ENCODE measurements at places on chromosomes 6 and 20. TPM values are rescaled to one million over a fixed set of nuclear protein-coding genes. Genes with fewer than 3 reads are reported as not detected.

DNA sequence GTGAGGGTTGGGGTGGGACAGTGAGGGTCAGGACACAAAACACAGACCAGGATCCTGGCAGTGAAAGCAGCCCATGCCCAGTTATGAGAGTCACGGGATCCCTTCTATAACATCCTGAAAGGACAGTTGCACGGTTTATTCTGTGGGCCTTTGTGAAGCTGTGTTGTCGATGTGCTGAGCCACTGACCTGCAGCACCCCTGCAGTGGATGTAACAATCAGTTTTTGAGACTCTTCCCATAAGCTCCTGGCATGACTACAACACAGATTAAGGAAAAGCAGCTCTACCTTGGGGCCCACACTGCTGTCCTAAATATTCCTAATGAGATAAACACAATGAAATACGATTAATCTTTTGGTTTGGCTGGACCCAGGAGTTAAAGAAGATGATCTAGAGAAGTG lies 3.7 kb downstream of the PYGB start:
- H3K4me3 ChIP-seq = no peak overlapping the region
- no peak for DNase-seq
- peaks cover 60% of the 10 kb centered on the region for H3K4me1 ChIP-seq

DNA sequence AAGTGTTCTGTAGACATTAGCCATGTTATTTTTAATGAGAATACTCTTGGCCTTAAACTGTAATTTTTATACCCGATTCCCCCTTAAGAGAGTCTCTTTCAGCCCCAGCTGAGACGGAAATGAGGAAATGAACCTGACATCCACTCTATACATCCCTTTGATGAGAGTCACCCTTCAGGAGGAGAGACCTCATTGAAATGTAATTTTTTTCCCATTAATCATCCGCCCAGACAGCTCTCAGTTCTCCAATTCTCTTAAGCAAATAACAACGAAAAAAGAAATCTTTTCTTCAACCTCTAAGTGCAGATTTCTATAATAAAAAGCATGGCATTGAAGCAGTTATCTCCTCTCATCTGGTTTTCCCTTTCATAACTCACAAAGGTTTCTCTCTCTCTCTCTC lies 243.8 kb upstream of the PMEPA1 start:
- no peak overlapping the region for H3K4me3 ChIP-seq
- H3K4me1 ChIP-seq = no peaks in the 10 kb centered on the region

Gene SLC32A1
- not detected for total RNA-seq

DNA sequence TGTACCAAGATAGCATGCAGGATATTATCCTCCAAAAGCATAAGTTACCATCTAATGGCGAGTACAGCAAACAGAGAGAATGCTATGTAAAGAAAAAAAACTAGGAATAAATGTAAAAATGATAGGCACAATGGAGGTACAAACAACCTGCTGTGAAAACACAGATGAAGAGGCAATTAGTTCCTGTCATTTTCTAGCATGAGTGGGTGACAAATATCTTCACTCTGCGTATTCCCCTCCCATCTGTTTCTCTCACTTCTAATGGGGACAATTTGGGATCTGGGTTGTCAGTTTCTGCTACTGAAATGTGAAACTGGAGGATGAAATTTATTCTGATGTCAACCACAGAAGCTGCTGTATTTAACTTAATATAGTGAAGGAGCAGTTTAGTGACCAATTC lies 11.7 kb upstream of the PTPRK start:
- H3K27ac ChIP-seq = no peak overlapping the region
- no peak overlapping the region for H3K4me3 ChIP-seq
- no peak for DNase-seq

DNA sequence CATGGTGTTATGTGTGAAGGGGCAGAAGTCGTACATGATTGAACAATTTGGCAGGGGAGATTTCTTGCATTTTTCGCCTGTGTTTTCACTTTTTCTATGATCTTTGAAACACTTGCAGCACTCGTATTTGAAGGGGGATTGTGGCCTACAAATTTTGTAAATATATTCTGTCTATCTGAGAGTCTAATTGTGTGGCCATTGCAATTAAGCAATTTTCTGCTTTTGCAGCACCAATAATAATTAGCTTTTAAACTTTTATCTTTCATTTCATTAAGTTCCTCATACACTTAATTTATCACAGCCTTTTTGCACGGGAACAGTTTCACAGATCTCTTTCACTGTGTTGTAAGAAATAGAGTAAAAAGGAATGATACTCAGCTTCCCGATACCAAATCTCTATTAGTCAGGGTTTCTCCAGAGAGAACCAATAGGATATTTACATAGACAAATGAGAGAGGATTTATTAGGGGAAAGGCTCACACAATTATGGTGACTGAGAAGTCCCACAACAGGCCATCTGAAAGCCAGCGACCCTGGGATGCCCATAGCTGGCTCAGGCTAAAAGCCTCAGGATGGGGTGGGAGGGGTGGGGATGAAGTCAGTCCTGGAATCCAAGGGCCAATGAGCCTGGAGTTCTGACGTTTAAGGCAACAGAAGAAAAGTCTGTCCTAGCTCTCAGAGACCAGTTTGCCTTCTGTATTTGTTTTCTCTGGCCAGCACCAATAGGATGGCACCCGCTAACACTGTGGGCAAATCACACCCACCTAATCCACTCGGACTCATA lies 58.3 kb downstream of the KIF6 start:
- H3K4me3 ChIP-seq = no peak overlapping the region
- no peaks in the 10 kb centered on the region for H3K4me1 ChIP-seq
- no peak overlapping the region for H3K27ac ChIP-seq
- no peak for DNase-seq
- peaks cover 28% of the 10 kb centered on the region for H3K27me3 ChIP-seq
- H3K36me3 ChIP-seq = no peaks in the 10 kb centered on the region

- H3K36me3 ChIP-seq = no peaks in the 10 kb centered on the region
- no peak overlapping the region for H3K27ac ChIP-seq
- DNase-seq = no peak
- H3K4me1 ChIP-seq = peaks cover 3% of the 10 kb centered on the region
- no peaks in the 10 kb centered on the region for H3K27me3 ChIP-seq
Measured at GRCh38 chr6:159844737-159845645, 44.9 kb downstream of the PNLDC1 start.

DNA sequence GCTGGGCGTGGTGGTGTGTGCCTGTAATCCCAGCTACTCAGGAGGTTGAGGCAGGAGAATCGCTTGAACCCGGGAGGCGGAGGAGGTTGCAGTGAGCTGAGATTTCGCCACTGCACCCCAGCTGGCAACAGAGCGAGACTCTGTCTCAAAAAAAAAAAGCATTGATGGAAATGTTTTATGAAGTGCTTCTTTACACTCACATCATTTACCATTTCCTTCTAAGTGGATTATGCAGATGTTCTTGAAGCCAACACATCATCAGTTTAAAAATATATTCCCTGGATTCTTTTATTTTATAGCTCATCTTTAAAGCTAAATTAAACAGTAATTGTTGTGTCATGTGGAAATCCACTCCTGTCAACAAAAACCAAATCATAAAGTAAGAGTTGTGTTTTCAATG lies 35.9 kb upstream of the HDDC2 start:
- no peak overlapping the region for H3K27ac ChIP-seq
- no peaks in the 10 kb centered on the region for H3K36me3 ChIP-seq
- no peak for DNase-seq
- H3K4me3 ChIP-seq = no peak overlapping the region
- H3K27me3 ChIP-seq = peaks cover 13% of the 10 kb centered on the region
- no peaks in the 10 kb centered on the region for H3K4me1 ChIP-seq

- DNase-seq = no peak
- H3K4me1 ChIP-seq = no peaks in the 10 kb centered on the region
- no peak overlapping the region for H3K27ac ChIP-seq
- no peak overlapping the region for H3K4me3 ChIP-seq
Measured at GRCh38 chr6:18293076-18293904, 29.0 kb upstream of the DEK start.

Gene CHMP4B
- 69.7 TPM for total RNA-seq

Gene EFCAB8
- total RNA-seq = 0.57 TPM

- peaks cover 29% of the 10 kb centered on the region for H3K4me1 ChIP-seq
- no peak overlapping the region for H3K27ac ChIP-seq
- DNase-seq = no peak
- H3K27me3 ChIP-seq = no peaks in the 10 kb centered on the region
Measured at GRCh38 chr6:34204693-34205092, 32.0 kb upstream of the HMGA1 start.

- peaks cover 17% of the 10 kb centered on the region for H3K4me1 ChIP-seq
- no peak for DNase-seq
- H3K27ac ChIP-seq = no peak overlapping the region
- no peak overlapping the region for H3K4me3 ChIP-seq
- peaks cover 3% of the 10 kb centered on the region for H3K27me3 ChIP-seq
Measured at GRCh38 chr6:26657256-26657655, 2.3 kb downstream of the ZNF322 start.

Gene NKAIN2
- not detected for total RNA-seq

Gene CRISP3
- total RNA-seq = not detected

Gene TAGAP
- 79.6 TPM for total RNA-seq

Gene PCSK2
- not detected for total RNA-seq

GRCh38 chr20:58559368-58559729 lies 44.1 kb upstream of the APCDD1L start:
- peaks cover 3% of the 10 kb centered on the region for H3K27me3 ChIP-seq
- DNase-seq = no peak
- no peak overlapping the region for H3K4me3 ChIP-seq
- no peaks in the 10 kb centered on the region for H3K4me1 ChIP-seq

DNA sequence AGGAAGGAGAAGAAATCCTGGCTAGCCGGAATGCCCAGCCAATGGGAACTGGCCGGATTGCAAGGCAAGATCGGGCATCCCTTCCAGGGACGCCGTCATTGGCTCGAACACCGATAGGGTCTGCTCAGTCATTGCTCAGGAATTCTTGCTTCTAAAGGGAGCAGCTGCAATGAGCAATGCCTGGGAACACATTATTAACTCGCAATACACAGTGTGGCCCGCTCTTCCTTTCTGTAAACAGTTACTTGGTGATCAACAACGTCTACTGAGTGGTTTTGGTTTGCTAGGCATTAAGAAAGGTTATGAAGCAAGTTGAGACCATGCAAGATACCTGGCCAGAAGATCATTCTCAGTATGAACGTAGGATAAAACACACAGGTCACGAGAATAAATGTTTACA lies 165.4 kb upstream of the CITED2 start:
- H3K27ac ChIP-seq = no peak overlapping the region
- H3K4me1 ChIP-seq = peaks cover 13% of the 10 kb centered on the region
- no peaks in the 10 kb centered on the region for H3K27me3 ChIP-seq
- no peak overlapping the region for H3K4me3 ChIP-seq
- no peak for DNase-seq

DNA sequence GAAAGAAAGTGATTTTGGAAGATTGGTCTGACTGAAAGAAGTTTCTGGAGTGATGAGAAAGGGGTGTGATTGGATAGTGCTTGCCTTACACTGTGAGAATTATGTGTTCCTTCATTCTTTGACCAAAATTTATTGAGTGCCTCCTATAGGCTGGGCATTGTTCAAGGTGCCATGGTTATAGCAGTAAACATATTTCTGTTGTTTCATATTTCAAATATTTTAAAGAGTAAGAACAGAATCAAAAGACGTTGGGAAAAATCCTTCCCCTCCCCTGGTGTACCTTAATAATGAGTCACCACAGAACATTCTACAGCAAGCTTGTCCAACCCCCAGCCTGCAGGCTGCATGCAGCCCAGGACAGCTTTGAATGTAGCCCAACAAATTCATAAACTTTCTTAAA lies 78.6 kb downstream of the GCLC start:
- H3K36me3 ChIP-seq = no peaks in the 10 kb centered on the region
- H3K27me3 ChIP-seq = no peaks in the 10 kb centered on the region
- no peak overlapping the region for H3K27ac ChIP-seq
- peaks cover 2% of the 10 kb centered on the region for H3K4me1 ChIP-seq

DNA sequence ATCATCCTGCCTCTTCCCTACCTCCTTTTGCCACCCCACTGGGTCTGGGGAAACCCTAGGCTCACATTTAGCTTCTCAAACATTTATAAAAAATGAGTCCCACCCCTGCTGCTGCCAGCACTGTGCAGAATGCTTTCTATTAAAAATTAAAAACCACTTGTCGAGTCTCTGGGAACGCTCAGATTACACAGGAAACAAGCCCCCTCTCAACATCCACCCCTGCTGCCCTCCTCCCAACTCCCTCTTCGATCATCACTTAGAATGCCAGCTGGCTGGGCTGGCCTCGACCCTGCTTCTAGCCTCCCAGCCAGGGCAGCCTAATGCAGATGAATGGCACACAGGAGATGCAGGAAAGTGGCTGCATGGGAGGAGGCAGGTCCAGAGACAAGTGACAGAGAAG lies 75.8 kb downstream of the CDH22 start:
- no peaks in the 10 kb centered on the region for H3K4me1 ChIP-seq
- H3K36me3 ChIP-seq = no peaks in the 10 kb centered on the region
- peaks cover 11% of the 10 kb centered on the region for H3K27me3 ChIP-seq
- no peak for DNase-seq

DNA sequence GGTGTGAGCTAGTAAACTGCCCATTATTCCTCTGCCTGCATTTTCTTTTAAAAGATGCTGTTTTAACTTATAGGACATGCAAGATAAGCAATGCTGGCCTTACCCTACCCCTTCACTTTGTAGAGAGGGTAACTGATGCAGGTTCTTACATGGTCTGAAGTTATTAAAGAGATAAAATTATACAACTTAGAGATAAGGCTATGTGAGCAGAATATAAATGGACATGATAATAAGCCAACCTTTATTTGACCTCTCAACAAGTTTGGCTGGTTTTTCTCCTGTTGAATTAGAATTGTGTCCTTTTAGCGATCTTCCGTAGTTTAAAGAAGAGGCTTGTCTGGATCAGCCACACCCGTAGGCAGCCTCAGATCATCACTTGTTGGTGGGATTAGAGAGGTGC lies 377.0 kb downstream of the BTBD3 start:
- H3K4me1 ChIP-seq = no peaks in the 10 kb centered on the region
- H3K36me3 ChIP-seq = peaks cover 4% of the 10 kb centered on the region
- no peaks in the 10 kb centered on the region for H3K27me3 ChIP-seq
- H3K4me3 ChIP-seq = no peak overlapping the region

Gene TBXT
- not detected for total RNA-seq

DNA sequence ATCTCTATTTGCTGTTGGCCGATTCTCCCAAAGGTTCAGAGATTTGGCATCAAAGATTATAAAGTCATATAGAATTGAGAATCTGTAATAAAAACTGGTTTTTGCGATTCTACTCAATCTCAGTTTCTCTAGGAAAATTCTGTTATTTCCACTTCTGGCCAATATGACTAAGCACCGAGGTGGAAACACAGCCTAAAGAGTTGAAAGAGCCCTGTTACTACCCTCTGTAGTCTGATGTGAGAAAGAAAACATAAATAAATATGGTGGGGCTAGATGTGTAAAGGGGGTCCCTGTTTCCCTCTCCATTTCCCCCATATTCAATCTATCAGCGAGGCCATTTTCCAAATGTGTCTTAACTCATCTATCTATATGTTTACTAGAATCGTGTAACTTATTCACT lies 83.4 kb downstream of the PRDM1 start:
- peaks cover 2% of the 10 kb centered on the region for H3K27me3 ChIP-seq
- H3K4me1 ChIP-seq = peaks cover 33% of the 10 kb centered on the region
- H3K36me3 ChIP-seq = no peaks in the 10 kb centered on the region
- no peak overlapping the region for H3K4me3 ChIP-seq

GRCh38 chr6:31128093-31128676 lies 7.9 kb upstream of the CDSN start:
- peak; percentile 90 for DNase-seq
